ENCODE measurements at places on chromosomes 2 and 18.

- no peak for DNase-seq
Observed at GRCh38 chr18:55073116-55073515, 113.9 kb upstream of the CCDC68 start.

DNA sequence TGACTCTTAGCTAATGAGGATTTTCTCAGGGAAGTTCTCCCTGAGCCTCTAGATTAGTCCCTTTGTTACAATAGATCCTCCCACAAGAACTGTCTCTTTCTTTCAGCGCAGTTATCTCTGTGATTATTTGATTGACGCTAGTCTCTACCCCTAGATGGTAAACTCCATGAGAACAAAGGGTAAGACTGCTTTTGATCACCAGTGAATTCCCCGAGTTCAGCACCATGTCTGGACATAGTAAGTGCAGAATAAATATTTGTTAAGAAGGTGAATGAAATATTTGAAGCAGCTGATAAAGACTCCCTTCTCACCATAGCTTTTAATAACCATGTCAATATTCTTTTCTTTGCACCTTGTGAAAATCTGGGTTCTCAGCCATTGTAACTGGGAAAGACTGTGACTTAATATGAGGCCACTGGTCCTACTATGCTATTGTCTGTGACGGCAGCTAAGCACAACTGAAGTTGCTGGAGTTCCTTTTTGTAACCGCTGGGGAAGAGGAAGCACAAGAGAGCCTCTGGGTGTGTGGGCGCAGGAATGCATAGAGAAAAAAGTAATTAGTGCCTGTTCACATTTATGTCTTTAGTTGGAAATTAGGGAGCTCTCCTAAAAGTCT, 214.7 kb downstream of the TGIF1 start:
- no peak for DNase-seq

DNA sequence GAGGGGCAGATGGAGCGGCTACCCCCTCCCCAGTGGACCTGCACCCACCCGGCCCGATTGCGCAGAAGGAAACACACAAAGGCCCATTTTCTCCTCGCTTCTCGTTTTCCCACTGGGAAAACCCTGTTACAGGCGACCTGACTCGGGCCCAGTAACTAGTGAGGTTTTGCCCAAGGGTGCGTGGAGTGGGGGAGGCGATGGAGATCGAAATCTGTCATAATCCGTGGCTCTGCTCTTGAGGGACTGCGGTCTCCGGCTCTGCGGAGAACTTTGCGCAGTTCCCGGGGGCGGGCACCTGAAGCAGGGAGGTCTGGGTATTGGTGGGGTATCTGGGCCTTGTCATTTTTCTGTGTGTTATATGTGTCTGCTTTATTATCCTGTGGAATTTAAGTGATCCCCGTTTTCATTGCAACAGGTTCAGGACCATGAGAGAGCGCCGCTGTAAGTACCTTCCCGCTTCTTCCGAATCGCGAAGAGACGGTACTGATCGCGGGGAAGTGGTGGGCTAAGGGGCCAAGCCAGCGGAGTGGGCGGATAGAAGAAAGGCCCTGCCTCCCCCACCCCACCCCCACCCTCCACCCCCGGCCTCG, 4.0 kb upstream of the HOXD4 start:
- no peak for DNase-seq

- no peak for DNase-seq
Observed at GRCh38 chr2:145741181-145741580, 1221.3 kb upstream of the ZEB2 start.

DNA sequence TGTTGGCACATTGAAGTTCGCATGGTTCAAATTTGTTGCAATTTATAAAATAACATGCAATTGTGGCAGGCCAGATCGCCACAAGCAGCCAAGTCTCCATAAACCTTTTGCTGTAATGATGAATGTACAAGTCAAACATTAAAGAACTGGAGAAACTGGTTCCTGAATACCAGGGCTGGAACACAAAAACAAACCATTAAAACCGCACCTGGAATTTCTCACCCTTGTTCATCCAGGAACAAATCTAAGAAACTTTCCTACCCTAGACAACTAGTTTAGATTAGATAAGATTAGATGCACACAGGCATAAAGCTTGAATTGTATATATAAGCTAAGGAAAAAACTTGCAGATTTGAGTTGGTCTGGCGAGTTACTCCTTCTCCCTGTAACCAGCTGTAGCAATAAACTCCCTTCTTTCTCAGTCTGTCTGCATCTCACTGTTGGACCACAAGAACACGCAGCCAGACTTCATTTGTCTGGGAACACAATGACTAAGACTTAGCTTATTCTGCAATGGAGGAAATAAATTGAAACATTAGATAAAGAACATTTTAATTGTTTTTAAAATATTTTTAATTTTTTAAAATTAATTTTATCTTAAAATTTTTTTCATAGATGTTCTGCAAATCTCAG, 1835.5 kb upstream of the LRRTM1 start:
- peak; percentile 88 for DNase-seq
